Mammary microvascular endothelial cell (primary cell): ENCODE measurements at places on chromosomes 4 and X. TPM values are rescaled to one million over a fixed set of nuclear protein-coding genes. Genes with fewer than 3 reads are reported as not detected.

ATP6AP2 gene
- 92.5 and 100 TPM in 2 replicates for total RNA-seq

HS6ST2 gene
- total RNA-seq: 0.10 and 0.67 TPM in 2 replicates

CLDN2 gene
- total RNA-seq: not detected in 2 replicates

UGT2B15 gene
- total RNA-seq: not detected in 2 replicates

TMEM255A gene
- total RNA-seq: not detected in 2 replicates

STATH gene
- not detected in 2 replicates for total RNA-seq

MECP2 gene
- total RNA-seq: 25.1 and 25.2 TPM in 2 replicates

NSUN7 gene
- 0.34 and 0.87 TPM in 2 replicates for total RNA-seq

MAP3K15 gene
- 0.05 TPM in 1 of 2 replicates, not detected in the other for total RNA-seq

RAB41 gene
- not detected in 2 replicates for total RNA-seq

ZNF157 gene
- not detected in 2 replicates for total RNA-seq

PACRGL gene
- 17.6 and 19.0 TPM in 2 replicates for total RNA-seq

GRPEL1 gene
- total RNA-seq: 42.0 and 46.2 TPM in 2 replicates

HTR2C gene
- total RNA-seq: not detected in 2 replicates

CXCL6 gene
- total RNA-seq: 0.67 and 1.5 TPM in 2 replicates

LRP2BP gene
- 0.15 and 1.1 TPM in 2 replicates for total RNA-seq

GAGE12H gene
- not detected in 2 replicates for total RNA-seq

MAGEA11 gene
- not detected in 2 replicates for total RNA-seq

CABS1 gene
- not detected in 2 replicates for total RNA-seq

TLR2 gene
- 13.8 and 18.1 TPM in 2 replicates for total RNA-seq

RHOXF1 gene
- not detected in 2 replicates for total RNA-seq

C4orf51 gene
- total RNA-seq: not detected in 2 replicates

DCLK2 gene
- total RNA-seq: 0.80 and 1.1 TPM in 2 replicates

FRMD7 gene
- not detected in 2 replicates for total RNA-seq

TRPC3 gene
- 0.07 TPM in 1 of 2 replicates, not detected in the other for total RNA-seq

TMEM156 gene
- total RNA-seq: 4.4 and 6.0 TPM in 2 replicates

GC gene
- total RNA-seq: not detected in 2 replicates

CDKL5 gene
- 1.5 and 1.9 TPM in 2 replicates for total RNA-seq

OPRPN gene
- not detected in 2 replicates for total RNA-seq

TMEM35A gene
- total RNA-seq: 1.7 and 1.8 TPM in 2 replicates

FAM9B gene
- total RNA-seq: not detected in 2 replicates

NDUFB11 gene
- total RNA-seq: 71.1 and 73.9 TPM in 2 replicates

EVC gene
- total RNA-seq: 9.1 and 9.3 TPM in 2 replicates

SCD5 gene
- total RNA-seq: 33.6 and 34.4 TPM in 2 replicates

ARHGAP36 gene
- not detected in 2 replicates for total RNA-seq

RBM3 gene
- 328 and 351 TPM in 2 replicates for total RNA-seq

DCHS2 gene
- total RNA-seq: not detected in 2 replicates
